CD4-positive, alpha-beta memory T cell (primary cell): ENCODE measurements at places on chromosomes 6 and 20.

DNA sequence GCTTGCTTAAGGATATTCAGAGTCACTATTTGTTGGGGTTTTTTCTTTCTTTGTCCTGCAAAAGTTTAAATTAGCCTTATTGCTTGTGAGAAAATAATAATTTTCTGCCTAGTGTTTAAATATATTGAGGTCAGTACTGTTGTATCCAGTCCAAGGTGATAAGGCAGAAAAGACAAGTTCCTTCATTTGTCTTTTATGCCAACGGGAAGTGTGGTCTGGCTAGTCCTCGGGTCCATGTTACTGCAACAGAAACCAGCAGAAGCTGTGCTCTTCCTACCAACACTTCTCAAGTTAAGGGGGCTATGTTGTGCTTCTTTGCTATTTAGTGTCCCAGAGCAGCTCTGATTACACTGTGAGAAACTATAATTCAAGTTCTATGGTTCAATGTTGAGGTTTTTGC is 301.1 kb downstream of the TBC1D7 start:
- no peak for DNase-seq

GRCh38 chr6:43950051-43950605 is 177.1 kb downstream of the MRPL14 start:
- DNase-seq, result no peak

- DNase-seq, result no peak
These were observed 633.7 kb upstream of the EYS start for GRCh38 chr6:66340736-66341135.

- DNase-seq, result peak; percentile 48
These were observed 61.1 kb downstream of the NFATC2 start for GRCh38 chr20:51481341-51481914.

- DNase-seq, result no peak
These were observed 66.7 kb downstream of the RFPL4B start for GRCh38 chr6:112413780-112414179.

- DNase-seq, result no peak
These were observed 64.9 kb upstream of the BHLHE23 start for GRCh38 chr20:63071541-63072181.

GRCh38 chr6:157976345-157977175 is 5.1 kb upstream of the SYNJ2 start:
- DNase-seq, result no peak
